T-cell (primary cell): ENCODE measurements at places on chromosomes 1 and 21. TPM values are rescaled to one million over a fixed set of nuclear protein-coding genes. Genes with fewer than 3 reads are reported as not detected.

GRCh38 chr1:29090937-29091618, 32.6 kb downstream of the TMEM200B start:
- DNase-seq = no peak
- no peak overlapping the region for H3K4me3 ChIP-seq
- no peaks in the 10 kb centered on the region for H3K27me3 ChIP-seq

GRCh38 chr1:201025571-201026002, 2.1 kb upstream of the KIF21B start:
- H3K27me3 ChIP-seq = no peaks in the 10 kb centered on the region
- H3K27ac ChIP-seq = no peak overlapping the region
- H3K4me3 ChIP-seq = no peak overlapping the region
- H3K4me1 ChIP-seq = peaks cover 49% of the 10 kb centered on the region
- H3K36me3 ChIP-seq = no peaks in the 10 kb centered on the region
- no peak for DNase-seq

Gene PALMD
- total RNA-seq = 0.15 TPM

Gene CRYBG2
- 3.0 TPM for total RNA-seq
